Gastroesophageal sphincter (tissue), 4 donors: ENCODE measurements at places on chromosomes 12 and 14. TPM values are rescaled to one million over a fixed set of nuclear protein-coding genes. Genes with fewer than 3 reads are reported as not detected.
A peak's percentile ranks its signal among the peaks of the same experiment; 100 is the strongest.

GRCh38 chr14:63205044-63205575 is 867 bp downstream of the RHOJ start:
- no peak for ATAC-seq

DNA sequence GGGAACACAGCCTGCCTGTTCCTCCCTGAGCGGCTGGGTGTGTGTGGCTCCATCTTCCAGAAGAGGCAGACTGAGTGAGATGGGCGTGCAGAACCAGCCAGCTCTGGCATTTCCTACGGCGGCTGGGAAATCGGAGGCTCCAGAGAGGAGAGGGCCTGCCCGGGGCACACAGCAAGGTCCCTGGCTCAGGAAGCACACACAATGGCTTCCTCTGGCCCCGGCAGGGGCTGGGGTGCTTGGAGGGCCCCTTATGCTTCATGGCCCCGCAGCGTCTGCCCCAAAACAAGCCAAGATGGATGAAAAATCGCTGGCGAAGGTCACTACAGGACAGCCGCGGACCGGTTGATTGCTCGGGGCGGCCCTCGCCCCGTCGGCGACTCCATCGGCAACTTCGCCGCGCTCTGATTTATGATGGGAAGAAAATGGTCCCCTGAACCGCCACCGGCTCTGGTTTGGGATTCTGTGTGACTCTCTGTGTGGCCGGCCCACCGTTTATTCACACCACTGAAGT is 191.5 kb upstream of the C14orf180 start:
- ATAC-seq, result no peak

DNA sequence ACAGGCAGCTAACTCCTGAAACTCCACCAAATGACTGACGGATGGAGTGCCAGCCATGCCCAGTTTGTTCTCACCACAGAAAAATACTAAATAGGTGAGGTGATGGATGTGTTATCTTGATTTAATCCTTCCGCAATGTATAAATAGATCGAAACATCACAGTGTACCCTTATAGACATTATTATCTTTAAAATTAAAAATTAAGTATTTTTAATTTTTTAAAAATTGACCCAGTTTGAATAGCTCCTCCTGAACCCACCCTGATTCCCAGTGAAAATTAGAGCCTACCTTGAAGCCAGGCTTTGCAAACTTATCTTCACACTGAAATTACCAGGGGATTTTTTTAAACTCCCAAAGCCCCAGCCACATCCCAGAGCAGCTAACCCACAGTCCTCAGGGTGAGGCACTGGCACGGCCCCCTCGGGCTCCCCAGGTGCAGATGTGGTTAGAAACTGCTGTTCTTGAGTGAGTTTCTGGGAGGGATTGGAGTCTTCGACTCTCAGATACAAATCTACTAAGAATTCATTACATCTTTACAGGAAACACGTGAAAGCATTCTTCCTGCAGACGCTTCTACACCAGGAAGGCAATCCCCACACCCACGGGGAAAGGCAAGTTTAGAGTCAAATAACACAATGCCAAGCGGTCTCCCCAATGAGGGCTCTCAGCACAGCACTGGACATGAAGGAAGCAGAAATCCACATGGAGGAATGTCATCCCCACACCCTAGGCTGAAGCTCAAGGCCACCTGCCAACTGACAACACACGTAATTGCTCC is 126.4 kb downstream of the RIMBP2 start:
- ATAC-seq, result no peak

DNA sequence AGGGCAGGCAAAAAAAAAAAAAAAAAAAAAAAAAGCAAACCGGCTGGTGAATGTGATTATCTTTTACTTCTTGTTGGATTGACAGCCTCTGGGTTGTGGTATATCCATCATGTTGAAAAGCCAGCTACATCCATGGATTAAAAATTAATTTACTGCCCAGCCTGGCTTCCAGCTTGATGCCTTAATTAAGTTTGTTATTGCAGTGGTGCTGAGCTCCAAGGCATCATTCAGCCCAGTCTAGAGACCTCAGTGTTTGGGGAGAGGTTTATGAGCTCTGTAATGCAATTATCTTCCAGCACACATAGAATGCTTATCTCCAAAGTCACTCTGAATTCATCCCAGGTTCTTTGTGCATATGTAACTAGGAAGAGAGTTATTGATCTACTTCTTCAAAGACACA is 114.8 kb downstream of the RIMBP2 start:
- ATAC-seq, result no peak

DNA sequence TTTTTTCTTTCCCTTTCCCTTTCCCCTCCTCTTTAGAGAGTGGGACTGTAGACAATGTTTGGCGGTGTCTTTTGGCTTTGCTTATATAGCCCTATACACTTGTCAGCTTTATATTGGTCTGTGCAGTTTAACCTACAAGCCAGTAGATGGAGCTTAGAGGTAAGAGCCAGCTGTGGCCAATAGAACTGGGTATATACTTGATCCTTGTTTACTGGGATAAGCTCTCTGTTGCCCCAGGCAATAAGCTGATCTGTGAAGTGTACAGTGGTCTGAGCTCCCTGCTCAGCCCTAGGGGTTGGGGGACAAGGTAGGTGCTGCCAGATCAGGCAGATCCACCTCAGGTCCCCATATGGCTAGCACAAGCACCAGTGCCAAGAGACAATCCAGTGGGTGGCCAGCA is 434.1 kb downstream of the NOVA1 start:
- ATAC-seq, result no peak

DNA sequence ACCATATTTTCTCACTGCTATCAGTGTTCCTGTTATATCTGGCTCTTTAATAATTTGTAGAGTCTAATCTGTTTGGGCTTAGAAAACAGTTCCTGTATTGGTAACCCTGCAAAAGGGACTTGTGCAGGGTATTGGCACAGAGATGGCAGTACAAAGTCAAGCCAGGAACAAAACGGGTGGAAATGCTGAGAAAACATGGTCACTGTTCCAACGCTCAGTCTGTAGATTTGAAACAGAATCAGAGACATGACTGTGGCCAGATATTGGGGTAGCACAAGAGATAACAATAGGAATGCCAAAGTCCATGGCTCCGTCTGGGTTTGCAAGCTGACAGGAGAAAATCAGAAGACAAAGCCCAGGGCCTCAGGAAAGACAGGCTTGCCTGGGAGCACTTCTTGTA is 290.7 kb upstream of the PDE3A start:
- ATAC-seq, result no peak

GRCh38 chr14:65945327-65945726 is 532.8 kb downstream of the FUT8 start:
- ATAC-seq, result no peak

- ATAC-seq, result no peak
Observed at GRCh38 chr12:56839915-56840325, 76.8 kb downstream of the HSD17B6 start.

DNA sequence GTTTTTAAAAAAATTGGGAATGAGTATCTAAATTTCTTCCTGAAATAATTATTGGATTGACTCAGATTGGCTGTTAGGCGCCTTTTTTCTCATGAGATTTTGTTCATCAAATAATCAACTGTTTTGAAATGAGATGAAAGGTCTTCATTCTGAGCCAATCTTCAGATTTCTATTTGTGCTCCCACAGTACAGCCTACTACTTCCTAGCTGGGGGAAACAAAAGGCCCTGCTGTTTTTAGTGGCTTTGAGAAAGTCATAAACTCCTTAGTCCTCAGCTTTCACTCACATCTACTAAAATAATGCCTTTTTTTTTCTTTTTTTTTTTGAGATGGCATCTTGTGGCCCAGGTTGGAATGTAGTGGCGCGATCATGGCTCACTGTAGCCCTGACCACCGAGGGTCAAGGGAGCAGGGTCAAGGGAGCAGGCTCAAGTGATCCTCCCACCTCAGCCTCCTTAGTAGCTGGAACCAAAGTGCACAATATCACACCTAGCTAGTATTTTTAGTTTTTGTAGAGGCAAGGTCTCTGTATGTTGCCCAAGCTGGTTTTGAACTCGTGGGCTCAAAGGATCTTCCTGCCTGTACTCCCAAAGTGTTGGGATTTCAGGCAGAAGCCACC is 15.2 kb downstream of the NACA start:
- ATAC-seq, result no peak

DNA sequence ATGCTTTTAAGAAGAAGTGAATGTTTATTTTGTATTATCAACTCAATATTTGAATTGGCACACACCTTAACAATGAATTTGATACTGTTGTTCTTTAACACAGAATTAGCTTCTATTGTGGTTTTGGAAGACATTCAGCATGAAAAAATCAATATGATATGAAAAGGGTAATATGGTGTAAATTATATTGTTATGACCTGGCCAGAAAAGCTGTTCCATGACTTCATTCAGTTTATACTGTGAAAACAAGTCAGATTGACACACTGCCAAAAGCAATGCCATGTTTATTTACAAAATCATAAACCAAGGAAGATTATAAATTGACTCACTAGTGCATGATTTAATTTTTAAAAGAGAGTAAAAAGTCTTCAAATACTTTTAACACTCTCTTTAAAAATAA is 851.4 kb upstream of the SEL1L start:
- ATAC-seq, result no peak

- ATAC-seq, result no peak
Observed at GRCh38 chr12:84624601-84625000, 288.0 kb downstream of the SLC6A15 start.

DNA sequence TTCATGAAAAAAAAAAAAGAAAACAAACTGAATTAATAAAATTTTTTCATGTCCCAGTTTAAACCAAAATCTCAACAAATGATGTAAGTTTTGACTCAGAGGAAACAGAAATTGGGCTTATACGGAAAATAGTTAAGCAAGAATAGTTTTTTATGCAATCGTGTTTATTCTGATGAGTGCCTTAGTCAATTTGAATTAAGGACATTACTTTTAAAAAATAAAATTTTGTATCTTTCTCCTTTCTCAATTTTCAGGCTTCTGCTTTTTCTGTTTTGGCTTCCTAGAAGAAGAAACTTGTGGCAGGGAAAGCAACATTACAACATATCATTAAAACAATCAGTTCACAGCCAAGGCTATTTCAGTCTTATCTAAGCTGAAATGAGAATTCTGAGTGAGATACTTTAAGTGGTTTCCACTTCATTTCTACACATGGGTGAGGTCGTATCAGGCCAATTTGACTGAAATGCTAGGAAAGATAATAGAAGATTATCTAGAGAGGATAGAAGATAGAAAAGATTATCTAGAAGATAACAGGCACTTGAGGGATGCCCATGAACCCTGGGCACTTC is 52.4 kb downstream of the BCL2L14 start:
- ATAC-seq, result peak; percentile 50

- no peak for ATAC-seq
Observed at GRCh38 chr14:105179191-105179590, 1.9 kb downstream of the NUDT14 start.

GRCh38 chr12:104643093-104643818 is 186.5 kb downstream of the CHST11 start:
- ATAC-seq, result no peak

GRCh38 chr14:80587096-80587724 is 354.3 kb downstream of the CEP128 start:
- no peak for ATAC-seq

GRCh38 chr14:51182131-51182565 is 57.9 kb upstream of the TMX1 start:
- ATAC-seq, result no peak

- no peak for ATAC-seq
Observed at GRCh38 chr14:42224053-42224888, 617.6 kb downstream of the LRFN5 start.

DNA sequence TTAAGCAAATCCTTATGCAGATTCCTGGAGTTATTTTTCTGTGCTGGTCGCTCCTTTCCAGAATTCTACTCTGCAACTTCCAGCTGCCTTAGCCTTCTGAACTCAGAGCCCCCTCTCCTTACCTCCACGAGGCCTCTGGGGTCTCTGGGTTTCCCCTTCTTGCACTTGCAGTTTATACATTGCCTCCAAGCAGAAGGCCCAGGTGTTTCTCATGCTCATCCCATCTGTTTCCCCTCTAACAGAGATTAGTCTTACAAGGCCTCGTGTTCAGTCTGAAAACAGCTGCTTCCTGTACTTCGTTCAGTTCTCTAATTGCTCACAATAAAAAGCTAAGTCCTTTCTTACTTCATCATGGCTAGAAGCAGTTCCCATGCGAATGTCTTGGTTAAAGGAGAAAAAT is 134.4 kb upstream of the FGD4 start:
- no peak for ATAC-seq

GRCh38 chr12:31234955-31235867 is 90.7 kb downstream of the SINHCAF start:
- ATAC-seq, result no peak

DNA sequence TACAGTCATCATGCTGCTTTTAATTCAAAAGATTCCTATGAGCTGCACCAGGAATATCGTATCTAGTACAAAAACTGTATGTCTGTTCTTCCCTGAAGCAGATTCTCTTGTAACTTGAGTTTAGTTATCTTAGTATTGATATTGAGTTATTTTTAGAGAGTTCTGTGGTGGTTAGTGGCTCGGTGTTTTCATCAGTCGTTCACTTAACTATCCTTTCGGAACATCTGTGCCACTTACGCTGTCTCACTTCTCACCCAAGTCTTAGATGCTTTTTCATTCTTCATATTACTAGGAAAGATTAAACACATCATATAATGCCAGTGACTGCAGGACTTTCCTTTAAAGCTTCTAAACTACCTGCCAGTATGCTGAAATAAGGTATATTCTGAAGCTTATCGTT is 251.0 kb downstream of the FBXL14 start:
- ATAC-seq, result no peak

GRCh38 chr14:104392396-104393198 is 187.0 kb upstream of the C14orf180 start:
- ATAC-seq, result no peak

WASHC4 gene
- total RNA-seq, result 56.0 TPM

ADGRD1 gene
- total RNA-seq, result 43.4 TPM

OR6C2 gene
- total RNA-seq, result not detected

RNASE7 gene
- total RNA-seq, result not detected

RTL1 gene
- total RNA-seq, result not detected

PLA2G1B gene
- total RNA-seq, result not detected

POU6F1 gene
- 22.9 TPM for total RNA-seq

RFX4 gene
- total RNA-seq, result not detected

IL31 gene
- total RNA-seq, result not detected

OVCH1 gene
- total RNA-seq, result 0.13 TPM

SIX1 gene
- total RNA-seq, result 0.42 TPM
